ENCODE measurements at places on chromosomes 1 and 21.
A peak's percentile ranks its signal among the peaks of the same experiment; 100 is the strongest.

- no peak for DNase-seq
These were observed 640.9 kb upstream of the PLXNA2 start for GRCh38 chr1:208885060-208885459.

- no peak for DNase-seq
These were observed 222.2 kb downstream of the C1orf94 start for GRCh38 chr1:34398916-34399275.

DNA sequence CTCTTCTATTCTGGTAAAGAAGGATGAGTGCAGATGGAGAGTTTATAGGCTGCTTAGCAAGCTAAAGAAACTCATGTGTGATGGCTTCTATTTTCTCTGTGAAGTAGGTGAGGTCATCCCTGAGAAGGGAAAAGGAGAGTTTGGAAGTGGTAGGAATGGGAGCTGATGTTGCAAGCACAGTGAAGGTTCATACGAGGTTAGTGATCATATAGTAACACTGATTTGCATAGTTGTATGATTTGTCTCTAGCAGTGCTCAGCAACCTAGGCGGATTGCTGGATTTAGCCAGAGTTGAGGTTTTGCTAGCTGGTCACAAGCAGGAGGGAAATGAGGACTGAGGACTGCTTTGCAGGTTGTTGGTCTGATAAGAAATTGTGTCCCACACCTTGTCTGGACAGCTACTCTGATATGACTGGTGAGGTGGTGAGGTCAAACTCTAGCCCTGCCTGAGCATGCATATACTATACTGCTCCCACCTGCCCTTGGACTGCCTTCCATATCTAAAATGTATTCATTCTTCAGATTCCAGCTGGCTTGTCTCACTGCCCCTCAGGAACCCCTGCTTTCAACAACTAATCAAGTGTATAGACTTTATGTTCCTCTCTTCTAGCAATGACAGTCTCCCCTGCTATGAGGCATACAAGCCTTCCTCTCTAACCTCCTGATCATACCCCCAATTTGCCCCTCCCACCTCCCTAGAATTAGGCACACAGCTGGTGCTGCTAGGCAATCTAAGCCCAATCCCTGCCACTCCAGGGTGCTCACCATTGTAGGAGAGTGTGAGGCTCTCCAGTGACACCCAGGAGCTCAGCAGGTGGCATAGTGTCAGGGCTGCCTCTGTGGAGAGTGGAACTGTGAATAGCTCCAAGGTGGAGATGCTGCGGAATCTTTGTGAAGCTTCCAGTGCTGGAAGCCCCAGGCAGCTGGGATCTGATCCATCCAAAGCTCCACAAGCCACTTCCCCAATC is 18.5 kb downstream of the LRRC41 start:
- peak; percentile 30 for DNase-seq

DNA sequence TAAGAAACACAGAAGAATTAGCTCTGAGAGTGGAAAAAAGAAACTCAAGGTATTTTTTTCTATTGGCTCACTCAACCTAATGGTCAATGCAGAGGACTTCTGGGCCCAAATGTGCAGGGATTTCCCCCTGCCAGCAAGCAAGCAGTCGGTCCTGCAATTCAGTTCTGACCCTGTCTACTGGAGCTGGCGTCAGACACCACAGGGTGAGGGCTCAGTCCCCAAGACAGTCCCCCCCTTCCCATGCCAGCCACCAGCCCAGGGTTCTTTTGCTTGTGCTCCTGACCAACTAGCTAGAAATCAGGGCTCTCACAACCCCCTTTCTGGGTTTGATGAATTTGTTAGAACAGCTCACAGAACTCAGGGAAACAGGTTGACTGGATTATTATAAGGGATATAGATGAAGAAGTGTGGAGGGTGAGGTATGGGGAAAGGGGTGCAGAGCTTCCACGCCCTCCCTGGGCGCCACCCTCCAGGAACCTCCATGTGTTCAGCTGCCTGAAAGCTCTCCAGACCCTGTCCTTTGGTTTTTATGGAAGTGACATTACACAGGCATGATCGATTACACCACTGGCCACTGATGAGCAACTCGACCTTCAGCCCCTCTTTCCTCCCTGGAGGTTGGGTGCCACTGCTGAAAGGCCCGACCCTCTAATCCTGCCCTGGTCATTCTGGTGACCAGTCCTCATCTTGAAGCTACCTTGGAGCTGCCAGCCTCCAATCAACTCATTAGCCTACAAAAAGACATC is 22.5 kb upstream of the PWP2 start:
- no peak for DNase-seq

DNA sequence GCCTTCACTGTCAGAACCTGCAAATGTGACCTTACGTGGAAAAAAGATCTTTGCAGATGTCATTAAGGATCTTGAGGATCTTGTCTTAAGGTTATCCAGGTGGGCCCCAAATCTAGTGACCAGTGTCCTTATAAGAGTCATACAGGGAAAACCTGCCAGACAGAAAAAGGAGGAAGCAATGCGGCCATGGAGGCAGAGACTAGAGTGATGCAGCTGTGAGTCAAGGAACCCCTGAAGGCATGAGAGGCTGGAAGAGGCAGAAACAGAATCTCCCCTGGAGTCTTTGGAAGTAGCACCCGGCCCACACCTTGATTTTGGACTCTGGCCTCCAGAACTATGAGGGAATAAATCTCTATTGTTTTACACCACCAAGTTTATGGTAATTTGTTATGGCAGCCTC is 36.5 kb upstream of the DNASE2B start:
- no peak for DNase-seq

DNA sequence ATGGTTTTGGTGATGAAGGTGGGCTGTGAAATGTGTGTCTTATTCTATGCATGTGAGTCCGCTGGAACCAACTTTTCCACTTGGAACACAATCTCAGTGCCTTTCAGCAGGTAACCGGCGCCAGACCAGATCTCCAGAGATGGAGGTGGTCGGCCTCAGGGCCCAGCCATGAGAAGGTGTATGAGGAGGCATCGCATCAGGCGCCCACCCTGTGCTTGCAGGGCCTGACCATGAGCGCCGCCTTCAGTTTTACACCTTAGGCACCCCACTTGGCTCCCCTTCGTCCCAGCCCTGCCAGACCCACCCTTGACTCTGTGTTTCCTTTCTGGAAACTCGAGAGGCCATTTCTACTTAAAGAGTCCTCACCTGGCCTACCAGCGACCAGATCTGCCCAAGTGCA is 48.6 kb upstream of the ATF3 start:
- no peak for DNase-seq

GRCh38 chr21:43912910-43913309 is 47.9 kb downstream of the AGPAT3 start:
- DNase-seq: no peak

- DNase-seq: peak; percentile 23
These were observed 22.2 kb upstream of the HPDL start for GRCh38 chr1:45304311-45305081.

DNA sequence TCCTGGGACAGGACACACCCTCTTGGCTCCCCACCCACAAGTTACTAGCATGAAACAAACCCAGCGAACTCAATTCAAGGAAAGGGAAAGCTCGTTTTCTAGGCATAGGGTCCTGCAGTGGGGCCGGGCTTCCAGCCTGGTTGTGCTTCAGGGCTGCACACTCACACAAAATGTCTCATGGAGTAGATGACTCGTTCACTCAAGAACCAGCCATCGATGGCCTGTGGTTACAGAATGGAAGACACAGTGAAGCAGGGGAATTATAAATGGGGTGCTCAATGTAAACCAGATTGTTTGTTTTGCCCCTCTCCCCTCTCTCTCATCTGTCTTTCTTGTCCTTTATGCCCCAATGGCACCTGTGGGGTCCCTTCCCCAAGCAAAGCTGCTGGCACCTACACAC is 56.0 kb upstream of the COX20 start:
- peak; percentile 51 for DNase-seq

DNA sequence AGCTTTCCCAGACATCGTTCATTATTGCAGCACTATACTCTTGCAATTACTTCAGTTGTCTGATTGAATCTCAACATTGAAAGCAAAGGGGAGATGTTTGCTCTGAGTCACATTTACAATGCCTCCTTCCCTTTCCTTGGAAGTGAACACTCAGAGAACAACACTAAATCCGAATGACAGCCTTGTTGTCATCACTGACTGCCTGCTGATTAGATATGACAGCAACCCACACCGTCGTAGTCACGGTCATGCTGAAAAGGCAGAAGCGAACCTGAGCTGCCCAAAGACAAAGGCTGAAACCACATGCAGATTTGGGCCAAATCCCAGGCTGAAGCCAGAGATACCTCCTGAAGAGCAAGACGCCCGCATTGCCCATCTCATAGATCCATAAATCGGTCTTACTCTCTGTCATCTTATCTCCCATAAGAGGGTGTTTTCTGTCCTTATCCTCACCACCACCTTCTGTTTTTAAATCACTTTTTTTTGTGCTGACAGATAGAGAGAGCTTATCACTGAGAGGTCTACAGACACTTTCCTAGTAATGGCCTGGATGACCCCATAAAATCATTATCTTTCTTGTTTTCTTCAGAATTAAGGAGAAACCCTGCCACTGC is 47.5 kb downstream of the TMCO4 start:
- no peak for DNase-seq

DNA sequence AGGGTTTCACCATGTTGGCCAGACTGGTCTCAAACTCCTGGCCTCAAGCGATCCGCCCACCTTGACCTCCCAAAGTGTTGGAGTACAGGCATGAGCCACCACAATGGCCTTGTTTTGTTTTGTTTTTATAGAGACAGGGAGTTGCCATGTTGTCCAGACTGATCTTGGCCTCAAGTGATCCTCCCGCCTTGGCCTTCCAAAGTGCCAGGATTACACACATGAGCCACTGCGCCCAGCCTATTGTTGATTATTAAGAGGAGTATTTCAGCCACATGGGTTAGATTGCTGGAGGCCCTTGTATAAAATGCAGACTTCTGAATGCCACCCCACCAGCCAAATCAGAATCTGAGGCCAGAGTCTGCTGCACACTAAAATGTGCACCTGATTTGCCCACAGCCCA is 57.2 kb upstream of the ANGPTL1 start:
- DNase-seq: no peak

- no peak for DNase-seq
These were observed 25.9 kb downstream of the CACHD1 start for GRCh38 chr1:64495878-64496277.

DNA sequence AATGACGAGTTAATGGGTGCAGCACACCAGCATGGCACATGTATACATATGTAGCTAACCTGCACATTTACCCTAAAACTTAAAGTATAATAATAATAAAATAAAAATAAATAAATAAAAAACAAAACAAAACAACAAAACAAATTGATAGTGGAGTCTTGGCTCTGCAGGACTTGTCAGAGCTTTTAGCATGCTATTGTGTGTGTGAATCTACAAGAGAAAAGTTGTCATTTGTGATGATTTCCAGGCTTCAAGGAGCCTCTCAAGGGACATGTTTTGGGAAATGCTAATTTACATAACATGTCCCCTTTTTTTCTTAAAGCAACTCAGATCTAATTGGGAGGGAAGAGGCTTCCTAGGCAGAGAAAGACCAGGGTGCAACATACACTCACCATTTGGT is 9.1 kb downstream of the IL22RA1 start:
- DNase-seq: no peak

GRCh38 chr1:158813164-158813563 is 18.0 kb upstream of the MNDA start:
- no peak for DNase-seq

DNA sequence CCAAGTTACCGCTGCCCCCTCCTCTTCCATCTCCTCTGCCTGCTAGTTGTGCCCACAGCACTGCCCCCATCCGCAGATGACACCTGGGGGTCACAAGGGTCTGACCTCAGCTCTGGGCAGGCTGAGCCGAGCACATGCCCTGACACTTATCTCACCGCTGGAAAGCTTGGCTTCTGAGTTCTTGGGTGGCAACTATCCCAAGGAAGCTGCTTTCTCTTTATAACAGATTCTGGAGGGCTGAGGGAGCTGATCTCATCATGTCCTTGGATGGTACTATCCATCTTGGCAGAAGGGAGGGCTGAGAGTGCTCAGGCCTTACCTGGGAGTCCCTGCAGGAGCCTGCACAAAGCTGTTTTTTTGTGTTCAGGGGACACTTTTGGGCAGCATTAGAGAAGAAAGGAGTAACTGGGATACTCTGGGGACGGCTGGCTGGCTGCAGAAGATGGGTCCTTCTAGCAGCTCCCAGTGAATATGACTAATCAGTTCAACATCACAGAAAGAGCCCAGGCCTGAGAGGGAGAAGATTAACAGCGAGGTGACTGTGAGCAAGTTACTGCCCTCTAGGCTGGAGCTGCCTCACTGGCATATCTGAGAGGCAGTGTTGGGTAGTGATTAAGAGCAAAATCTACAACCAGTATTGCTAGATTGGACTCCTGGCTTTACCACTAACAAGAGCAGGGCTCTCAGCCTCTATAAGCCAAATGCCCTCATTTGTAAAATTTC is 71.6 kb downstream of the PLXNA2 start:
- DNase-seq: no peak

DNA sequence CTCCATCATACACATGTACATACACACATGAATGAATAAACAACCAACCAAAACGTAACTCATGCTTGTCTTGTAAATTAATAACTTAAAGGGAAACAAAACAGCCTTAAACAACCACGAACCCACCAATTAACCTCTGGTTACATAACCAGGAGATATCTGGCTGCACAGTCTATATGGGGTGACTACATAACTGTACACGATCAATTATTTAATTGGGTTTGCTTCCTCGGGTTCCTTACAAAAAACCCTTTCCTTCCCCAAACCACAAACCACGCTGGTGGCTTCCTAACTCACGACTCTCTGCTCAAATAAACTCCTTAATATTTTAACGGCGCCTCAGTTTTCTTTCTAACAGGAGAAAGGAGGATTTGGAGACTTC is 744 bp downstream of the ZNF670 start:
- peak; percentile 0 for DNase-seq

GRCh38 chr1:238438311-238439270 is 547.9 kb upstream of the ZP4 start:
- no peak for DNase-seq

DNA sequence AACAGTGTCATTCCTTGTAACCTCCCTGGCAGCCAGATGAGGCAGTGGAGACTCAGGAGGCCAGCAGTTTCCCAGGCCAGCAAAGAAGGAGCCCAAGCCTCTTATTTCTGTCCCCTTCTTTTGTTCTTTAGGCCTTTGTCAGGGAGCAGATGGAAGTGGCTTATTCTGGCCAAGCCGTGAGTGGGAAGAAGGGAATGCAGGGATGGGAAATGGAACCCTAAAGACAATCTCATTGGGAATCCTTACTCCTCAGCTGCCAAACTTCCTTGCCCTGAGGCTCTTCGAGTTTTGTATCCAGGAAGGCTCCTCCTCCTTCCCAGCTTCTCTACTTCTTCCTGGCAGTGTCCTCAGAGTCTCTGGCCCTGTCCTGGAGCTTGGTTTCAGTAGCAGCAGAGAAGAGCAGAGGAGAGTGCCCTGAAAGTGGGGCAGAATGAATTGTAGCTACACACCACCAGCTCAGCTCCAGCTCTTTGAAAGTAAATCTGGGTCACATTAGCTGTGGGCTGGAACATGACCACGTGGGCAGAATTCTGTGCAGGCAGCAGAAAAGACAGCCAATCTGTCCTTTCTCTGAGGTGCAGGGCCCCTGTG is 63.9 kb downstream of the NDUFS5 start:
- DNase-seq: no peak

GRCh38 chr1:201108614-201109013 is 3.6 kb downstream of the CACNA1S start:
- DNase-seq: no peak
